ENCODE measurements at places on chromosomes 7 and 10. TPM values are rescaled to one million over a fixed set of nuclear protein-coding genes. Genes with fewer than 3 reads are reported as not detected.

The FXYD4 gene
- polyA plus RNA-seq, result 5.5 TPM

The SPAG6 gene
- polyA plus RNA-seq, result 1.5 TPM

The DNAJC30 gene
- polyA plus RNA-seq, result 10.9 TPM

The ADIRF gene
- polyA plus RNA-seq, result 13.5 TPM

The CHN2 gene
- 19.2 TPM for polyA plus RNA-seq

The SDK1 gene
- polyA plus RNA-seq, result 5.9 TPM

The CYP3A4 gene
- 0.39 TPM for polyA plus RNA-seq

The LEP gene
- 0.16 TPM for polyA plus RNA-seq

The CDK14 gene
- 28.6 TPM for polyA plus RNA-seq

The IRF5 gene
- 10.3 TPM for polyA plus RNA-seq

The GSTO2 gene
- polyA plus RNA-seq, result 27.7 TPM

The ADAM12 gene
- polyA plus RNA-seq, result 22.5 TPM

The FFAR4 gene
- polyA plus RNA-seq, result not detected

DNA sequence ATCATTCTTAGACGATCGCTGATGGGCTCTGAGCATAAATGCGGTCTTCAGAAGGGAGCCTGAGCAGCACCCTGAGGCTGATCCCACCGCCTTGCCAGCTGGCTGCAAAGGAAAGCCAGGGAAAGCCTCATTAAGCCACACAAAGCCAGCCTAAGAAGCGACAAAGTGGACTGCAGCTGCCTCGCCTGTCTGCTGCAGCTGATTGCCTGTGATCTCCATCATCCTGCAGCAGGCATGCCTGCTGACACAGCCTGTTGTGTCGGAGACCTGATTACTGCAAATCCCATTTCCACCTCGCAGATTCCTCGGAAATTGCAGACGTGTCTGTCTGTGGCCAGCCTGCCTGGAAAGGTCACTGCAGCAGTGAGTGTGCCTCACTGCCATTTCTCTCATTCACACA is 1087.0 kb upstream of the AUTS2 start:
- DNase-seq, result no peak

DNA sequence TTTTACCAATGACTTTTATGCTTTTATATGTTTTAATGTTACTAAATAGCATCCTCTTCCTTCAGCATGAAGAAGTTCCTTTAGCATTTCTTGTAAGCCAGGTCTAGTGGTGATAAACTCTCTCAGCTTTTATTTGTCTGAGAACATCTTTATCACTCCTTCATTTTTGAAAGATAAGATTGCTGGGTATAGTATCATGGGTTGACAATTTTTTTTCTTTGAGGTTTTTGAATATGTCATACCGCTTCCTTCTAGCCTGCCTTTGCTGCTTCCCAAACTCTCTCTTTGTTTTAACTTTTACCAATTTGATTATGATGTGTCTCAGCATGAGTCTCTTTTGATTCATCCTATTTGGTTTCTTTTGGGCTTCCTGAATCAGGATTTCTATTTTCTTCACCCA is 108.2 kb upstream of the KAT6B start:
- no peak for DNase-seq

GRCh38 chr7:45978010-45978681 is 57.1 kb upstream of the IGFBP3 start:
- peak; percentile 35 for DNase-seq

GRCh38 chr7:19112274-19113001 is 5.0 kb downstream of the TWIST1 start:
- DNase-seq, result no peak

- no peak for DNase-seq
Measured at GRCh38 chr10:58278962-58279307, 10.0 kb downstream of the CISD1 start.

DNA sequence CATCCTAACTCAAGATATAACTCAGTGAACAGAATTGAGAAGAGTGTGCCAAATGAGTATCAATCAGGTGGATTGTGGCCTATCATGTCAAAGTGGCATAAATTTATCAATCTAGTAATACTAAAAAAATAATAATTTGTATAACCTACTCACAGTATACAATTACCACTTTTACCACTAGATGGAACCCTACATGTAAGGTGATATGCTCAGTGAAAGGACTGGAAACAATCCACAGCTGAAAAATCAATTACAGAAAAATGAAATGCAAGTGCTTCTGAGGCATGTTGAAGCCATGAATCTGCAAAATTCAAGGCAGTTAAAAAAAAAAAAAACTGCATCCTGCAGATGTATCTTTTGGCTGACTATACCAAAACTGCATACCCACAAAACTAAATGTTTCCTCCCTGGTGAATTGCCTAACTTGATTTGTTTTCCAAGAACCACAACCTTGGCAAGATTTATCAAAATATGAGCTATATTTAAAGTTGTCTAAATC is 13.9 kb downstream of the ARHGAP19 start:
- peak; percentile 42 for DNase-seq

DNA sequence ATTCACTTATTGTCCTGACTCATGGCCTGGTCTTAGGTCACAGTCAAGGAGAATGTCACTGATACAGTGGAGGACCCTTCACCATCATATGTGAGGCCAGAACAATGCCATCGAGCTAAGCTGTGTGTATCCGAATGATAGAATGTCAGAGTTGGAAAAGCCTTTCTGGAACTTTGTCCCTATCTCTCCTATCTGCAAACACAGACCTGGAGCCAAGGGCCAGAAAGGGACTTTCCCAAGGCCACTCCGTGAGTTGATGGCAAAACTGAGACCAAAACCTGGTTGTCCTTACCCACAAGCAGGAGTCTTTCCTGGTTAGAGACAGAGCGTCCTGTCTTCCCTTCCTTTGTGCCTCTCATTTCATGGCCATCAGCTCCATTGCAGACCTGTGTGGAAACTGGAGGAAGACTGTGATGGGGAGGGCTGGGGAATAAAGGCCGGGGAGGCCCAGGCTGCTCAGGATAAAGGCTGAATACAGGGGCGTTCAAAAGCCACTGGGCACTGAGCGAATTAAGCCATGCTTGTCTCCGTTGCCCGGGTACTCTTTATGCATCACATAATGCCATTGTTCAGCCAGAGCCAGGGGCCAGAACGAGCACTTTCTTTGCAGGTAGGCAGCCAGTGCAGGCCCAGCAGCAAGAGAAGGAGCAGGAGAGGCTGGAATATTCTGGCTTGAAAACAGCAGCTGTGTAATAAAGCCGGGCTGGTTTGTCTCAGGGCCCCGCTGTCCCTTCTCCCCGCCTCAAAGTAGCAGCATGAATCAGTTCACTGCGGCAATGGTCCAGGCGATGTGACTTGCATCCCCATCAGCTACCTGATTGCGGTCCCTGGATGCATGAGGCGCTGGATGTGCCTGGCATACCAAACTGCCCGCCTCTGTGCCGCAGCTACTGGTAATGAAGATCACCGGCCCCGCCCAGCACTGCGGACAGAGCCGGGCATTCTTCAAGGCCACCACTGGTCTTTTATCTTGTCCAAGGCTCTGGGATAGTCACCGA is 143.0 kb downstream of the RPS24 start:
- no peak for DNase-seq

GRCh38 chr7:137418841-137419240 is 75.3 kb upstream of the PTN start:
- no peak for DNase-seq

DNA sequence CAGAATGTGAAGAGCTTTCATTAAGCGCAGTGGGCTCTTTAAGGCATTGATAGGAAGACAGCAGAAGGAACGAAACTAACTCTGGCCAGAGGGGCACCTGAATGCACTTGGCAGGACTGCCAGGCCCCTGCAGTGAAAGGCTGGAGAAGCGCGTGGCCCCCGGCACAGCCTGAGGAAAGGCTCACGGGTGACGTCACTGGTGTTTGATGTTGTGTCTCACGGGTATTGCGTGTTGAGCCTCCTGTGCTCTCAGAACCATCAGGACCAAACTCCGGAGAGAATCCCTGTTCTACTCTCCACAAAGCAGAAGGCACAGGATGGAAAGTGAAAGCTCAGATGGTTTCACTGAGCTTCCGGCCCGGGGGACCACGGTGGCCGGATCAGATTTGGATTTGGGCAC is 515.8 kb upstream of the FOXK1 start:
- no peak for DNase-seq

DNA sequence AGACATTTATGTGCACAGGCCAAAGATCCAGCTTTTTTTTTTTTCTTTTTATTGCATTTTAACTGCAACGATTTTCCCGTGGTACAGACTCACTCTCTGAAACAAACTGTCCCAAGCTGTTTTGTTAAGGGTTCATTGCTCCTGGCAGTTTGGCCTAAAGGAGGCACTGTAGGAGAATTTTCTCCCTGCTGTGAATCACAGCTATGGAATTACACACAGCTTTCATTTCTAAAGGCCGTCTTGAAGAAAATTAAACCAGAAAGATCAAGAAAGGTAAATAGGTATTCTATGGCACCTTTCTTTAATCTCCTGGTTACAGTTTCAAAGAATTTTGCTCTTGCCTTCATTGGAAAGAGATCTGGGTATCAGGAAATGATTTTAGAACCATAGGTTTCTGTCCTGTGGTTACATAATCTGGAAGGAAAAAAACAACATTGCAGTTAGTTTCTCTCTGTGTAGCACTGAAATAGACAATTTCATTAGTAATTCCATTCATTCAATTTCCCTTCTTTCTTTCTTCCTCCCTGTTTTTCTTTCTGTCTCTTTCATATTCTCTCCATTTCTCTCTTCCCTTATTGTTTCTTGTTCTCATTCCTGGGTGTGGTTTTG is 51.2 kb downstream of the PDK4 start:
- peak; percentile 56 for DNase-seq

DNA sequence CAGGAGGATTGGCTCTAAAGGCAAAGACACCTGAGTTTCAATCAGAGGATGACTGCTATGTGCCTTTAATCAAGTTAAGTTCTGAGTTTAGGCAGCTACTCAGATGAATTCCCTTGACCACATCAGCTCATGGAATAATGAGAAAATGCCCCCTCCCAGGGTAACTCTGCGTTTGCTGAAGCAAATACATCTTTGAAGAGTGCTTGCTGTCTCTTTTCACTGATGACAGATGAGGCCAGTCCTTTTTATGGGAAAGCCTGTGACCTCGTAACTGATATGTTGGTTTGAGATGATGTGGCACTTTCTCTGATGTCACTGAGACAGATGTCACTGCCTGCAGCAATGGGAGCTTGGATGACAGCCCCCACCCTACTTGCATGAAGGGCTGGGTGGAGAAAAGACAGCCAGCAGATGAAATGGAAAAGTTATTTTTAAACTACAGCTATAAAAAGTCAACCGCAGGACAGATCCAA is 43.7 kb upstream of the DGKI start:
- no peak for DNase-seq

GRCh38 chr10:76399226-76399625 is 967.8 kb downstream of the LRMDA start:
- DNase-seq, result no peak

DNA sequence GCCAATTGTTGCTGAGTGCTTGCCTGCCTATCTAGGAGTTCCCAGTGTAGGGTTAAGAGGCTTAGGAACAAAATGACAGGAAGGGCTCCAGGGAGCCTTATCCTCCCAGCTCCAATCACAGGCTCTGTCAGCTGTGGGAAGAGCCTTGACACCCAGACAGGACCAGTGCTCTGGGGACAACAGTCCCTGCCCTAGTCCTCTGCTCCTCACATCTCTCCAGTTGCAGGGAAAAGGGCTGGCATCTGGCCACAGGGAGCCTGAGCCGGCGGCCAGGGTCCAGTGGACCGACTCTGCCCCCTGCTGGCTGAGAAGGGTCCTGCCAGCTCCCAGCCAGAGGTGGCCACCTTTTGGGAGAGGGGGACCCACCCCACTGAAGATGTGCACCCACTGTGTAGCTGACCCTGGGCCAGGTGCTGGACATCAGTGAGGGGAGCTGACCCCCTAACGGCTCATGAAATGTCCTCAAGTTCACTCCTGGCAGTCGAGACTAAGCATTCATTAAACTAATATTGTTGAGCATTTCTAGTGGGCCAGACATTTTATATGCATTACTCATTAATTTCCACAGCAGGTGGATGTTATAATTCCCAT is 17.6 kb downstream of the DNAJB12 start:
- DNase-seq, result no peak

GRCh38 chr10:5944389-5945189 is 32.8 kb downstream of the IL15RA start:
- DNase-seq, result peak; percentile 84

DNA sequence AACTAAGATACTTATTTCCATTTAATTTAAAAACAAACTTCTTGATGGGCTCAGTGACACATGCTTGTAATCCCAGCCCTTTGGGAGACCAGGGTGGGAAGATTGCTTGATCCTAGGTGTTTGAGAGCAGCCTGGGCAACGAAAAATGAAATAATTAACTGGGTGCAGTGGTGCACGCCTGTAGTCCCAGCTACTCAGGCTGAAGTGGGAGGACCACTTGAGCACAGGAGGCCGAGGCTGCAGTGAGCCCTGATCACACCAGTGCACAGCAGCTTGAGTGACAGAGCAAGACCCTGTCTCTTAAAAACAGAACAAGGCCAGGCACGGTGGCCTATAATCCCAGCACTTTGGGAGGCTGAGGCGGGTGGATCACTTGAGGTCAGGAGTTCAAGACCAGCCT is 37.4 kb downstream of the AVL9 start:
- no peak for DNase-seq

DNA sequence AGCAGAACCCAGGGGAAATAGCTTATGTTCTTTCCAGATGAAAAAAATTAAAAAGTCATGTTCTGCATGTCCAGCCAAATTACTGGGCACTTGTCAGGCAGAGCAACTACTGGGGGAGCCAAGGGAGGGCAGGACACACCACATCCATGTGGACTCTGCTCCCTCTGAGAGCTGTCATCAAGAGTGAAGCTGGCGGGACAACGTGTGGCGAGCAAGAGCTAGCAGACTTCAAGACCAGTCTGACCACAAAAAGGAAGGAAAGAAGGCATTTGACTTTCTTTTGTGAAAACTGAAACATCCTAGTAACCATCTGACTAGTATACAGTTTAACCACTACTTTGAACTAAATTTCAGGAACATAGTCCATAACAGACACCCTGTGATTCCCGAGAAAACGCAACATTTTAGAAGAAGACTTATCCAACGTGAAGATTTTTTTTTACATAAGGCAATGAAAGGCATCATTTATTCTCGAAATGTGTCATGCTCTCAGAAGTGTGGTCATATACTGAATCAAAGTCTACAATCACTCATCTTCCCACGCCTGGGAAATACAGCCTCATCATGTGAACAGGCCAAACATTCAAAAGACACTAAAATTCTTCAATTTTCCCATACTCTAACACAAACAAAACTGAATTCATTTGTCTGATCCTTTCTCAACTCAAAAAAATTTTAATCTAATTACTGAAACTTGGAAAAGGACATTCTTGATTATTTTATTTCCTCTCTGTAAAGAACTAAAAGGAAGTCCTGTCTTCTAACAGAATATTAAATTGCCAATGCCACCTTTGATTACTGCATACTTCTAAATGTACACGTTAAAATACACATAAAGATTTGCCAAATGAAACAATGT is 15.5 kb downstream of the CYTH3 start:
- no peak for DNase-seq

GRCh38 chr7:134723892-134724291 is 55.5 kb upstream of the CALD1 start:
- no peak for DNase-seq

DNA sequence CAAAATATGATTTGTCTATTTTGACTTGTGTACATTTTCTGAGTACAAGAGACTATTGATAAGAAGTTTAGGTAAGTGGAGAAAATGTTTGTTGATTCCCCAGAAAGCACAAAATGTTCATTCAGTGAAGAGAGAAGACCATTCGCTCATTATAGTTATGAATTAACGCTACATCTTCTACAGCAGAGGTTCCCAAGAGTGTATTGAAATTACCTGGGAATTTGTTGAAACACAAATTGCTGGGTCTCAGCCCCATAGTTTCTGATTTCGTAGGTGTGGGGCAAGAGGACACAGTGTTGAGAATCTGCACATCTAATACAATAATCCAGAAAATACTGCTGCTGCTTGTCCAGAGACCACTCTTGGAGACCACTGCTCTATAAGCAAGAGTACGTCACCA is 24.2 kb downstream of the JAZF1 start:
- no peak for DNase-seq

GRCh38 chr7:8938044-8938805 is 504.8 kb downstream of the NXPH1 start:
- no peak for DNase-seq
